RWPE1 (cell line): ENCODE measurements at places on chromosomes 12 and 14.

DNA sequence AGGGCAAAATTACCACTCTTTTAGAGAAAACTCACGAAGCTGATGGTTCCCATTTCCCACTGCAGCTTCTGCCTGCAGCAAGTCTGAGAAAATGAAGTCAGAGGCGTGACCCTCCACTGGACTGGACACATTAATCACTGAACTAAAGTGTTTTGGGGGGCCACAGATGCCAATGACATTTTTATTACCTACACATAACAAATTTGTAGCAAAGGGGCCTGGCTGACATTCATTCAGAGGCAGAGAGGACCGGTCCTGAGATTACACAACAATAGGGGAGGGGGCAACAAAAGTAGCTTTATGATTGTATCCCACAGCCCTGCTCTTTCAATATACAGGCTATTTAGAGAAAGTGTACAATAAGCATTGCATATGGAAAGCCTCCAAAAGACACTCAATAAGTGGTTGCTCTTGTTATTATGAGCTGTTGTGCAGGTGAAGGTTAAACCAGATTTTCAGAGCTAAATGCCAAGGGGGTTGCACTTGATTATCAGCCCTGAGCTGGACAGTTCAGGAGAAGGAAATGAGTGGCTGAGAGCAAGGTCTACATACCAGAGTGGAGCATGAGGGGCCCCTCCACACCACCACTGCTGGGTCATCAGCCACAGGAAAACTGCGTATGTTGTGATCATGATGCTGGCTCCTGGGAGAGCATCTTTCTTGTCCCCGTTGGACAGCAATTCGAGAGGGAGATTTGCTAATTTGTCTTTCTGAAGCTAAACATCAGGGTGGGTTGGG, 41.5 kb upstream of the CCDC60 start:
- no peak for DNase-seq

GRCh38 chr14:53542732-53543131, 389.6 kb upstream of the DDHD1 start:
- DNase-seq = no peak

DNA sequence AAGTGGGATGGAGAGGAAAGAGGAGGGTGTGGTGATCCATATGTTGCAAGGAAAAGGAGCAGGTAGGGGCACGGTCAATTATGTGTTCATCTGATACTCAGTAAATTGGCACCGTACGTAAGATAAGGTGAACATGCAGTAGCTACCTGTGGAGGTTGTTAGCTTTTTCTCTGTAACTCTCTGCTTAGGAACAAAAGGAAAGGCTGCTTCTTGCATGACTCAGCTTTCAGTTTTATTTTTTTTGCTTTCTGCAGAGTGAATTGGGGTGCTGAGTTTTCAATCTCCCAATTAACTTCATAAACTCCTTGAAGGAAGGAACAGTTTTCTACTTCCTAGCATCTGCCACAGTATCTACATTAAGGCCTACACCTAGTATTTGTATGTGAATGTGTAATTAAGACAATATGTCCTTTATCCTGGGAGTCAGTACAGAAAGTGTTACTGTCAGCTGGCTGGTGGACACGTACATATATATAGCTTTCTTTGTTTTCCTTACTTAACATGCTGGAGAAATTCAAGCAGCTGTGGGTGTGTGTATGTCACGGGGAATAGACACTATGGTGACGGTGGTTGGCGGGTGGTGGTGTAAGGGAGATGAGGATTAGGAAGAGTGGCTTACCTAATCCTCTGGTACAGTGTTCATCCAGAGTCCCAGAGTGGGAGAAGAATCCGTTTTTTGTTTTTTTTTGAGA, 40.1 kb upstream of the WNK1 start:
- no peak for DNase-seq

GRCh38 chr14:54211551-54212308, 185.1 kb upstream of the CDKN3 start:
- DNase-seq = peak; percentile 64

DNA sequence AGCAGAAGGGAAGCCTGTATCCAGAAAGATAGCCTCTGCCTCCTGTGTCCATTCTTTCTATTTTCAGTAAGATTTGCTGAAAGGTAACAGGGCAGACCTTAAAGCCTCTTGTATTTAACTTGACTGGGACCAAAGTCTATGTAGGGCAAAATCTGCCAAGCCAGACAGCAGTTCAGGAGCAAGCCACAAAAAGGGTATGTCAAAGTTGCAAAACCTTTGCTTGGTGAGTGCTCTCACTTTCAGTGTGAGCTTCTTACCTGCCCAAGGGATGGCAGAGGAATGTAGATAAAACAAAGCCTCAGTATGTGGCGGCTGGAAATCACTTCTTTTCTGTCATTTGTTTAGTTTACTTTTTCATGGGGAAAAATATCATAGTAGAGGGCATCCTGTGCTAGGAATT, 63.1 kb downstream of the PLEKHG7 start:
- DNase-seq = no peak

DNA sequence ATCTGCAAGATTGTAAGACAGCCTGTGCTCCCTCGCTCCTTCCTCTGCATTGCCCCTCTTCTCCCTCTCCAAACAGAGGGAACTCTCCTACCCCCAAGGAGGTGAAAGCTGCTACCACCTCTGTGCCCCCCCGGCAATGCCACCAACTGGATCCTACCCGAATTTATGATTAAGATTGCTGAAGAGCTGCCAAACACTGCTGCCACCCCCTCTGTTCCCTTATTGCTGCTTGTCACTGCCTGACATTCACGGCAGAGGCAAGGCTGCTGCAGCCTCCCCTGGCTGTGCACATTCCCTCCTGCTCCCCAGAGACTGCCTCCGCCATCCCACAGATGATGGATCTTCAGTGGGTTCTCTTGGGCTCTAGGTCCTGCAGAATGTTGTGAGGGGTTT, 37.4 kb downstream of the DAD1 start:
- no peak for DNase-seq

GRCh38 chr12:10001171-10001776, 2.4 kb upstream of the CLEC1B start:
- DNase-seq = no peak

GRCh38 chr14:22656226-22656625, 12.1 kb upstream of the OR6J1 start:
- no peak for DNase-seq

GRCh38 chr12:3947781-3948180, 74.6 kb upstream of the PARP11 start:
- no peak for DNase-seq

DNA sequence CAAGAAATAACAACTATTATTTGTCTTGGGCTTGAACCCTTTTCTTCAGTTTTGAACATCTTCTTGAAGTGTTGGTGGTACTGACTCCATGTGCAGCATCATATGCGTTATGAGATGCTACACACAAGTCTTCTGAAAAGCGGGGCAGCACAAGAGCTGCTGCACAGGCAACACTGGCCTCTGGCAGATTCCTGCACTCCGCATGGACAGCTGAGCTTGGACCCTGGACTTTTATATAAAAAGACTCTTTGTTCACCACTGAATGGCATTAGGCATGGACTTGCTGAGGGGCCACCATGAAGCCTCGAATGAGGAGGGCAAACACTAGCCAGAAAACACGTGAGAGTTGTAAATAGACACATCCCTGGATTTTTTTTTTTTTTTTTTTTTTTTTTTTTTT, 210.8 kb upstream of the NPAS3 start:
- DNase-seq = no peak

- DNase-seq = no peak
Measured at GRCh38 chr14:89060191-89060590, 235.7 kb downstream of the TTC8 start.

DNA sequence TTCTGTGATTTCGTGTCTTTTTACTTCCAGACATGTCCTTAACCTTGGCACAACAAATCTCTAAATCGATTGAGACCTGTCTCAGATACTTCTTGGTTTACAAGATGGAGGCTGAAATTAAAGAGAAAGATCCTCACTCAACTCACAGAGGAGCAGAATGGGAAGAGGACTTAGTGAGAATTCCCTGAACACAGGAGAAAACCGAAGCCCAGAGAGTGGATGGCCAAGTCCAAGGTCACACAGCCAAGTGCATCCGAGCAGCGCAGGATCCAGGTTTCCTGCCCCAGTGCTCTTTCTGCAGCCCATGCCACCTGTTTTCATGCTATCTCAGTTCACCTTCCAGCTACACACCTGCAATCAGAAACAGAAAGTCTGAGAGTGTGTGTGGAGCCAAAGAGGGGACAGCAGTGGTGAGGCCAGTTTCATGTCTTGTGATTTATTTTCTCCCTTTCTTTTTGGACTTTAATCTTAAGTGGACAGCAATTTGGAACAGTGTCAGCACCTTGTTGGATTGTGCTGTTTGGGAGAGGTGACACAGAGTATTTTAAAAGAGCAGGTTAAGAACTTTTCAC, 22.9 kb upstream of the TCL1B start:
- DNase-seq = no peak

GRCh38 chr12:57381693-57382220, 49.1 kb downstream of the R3HDM2 start:
- no peak for DNase-seq

GRCh38 chr14:64746298-64747250, 42.4 kb downstream of the PLEKHG3 start:
- no peak for DNase-seq

DNA sequence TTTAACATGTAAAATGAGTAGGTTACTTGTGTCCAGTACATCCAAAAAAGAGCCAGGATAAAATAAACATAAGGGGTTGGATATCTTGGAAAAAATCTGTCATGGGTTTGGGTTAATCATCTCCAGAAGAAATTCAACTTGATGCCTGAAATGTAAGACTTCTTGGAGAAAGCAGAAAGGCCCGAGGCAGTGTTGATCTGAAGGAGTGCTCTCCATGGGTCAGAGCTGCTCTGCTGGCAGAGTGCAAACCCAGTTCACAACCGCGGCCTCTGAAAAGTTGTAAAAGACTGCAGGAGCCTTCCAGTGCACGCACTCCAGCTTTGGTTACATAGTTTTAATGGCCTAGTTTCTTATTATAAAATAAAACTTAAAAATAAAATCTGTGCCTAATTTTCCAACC, 97.3 kb upstream of the ALX1 start:
- no peak for DNase-seq

GRCh38 chr12:72543777-72544467, 271.8 kb downstream of the TRHDE start:
- no peak for DNase-seq

DNA sequence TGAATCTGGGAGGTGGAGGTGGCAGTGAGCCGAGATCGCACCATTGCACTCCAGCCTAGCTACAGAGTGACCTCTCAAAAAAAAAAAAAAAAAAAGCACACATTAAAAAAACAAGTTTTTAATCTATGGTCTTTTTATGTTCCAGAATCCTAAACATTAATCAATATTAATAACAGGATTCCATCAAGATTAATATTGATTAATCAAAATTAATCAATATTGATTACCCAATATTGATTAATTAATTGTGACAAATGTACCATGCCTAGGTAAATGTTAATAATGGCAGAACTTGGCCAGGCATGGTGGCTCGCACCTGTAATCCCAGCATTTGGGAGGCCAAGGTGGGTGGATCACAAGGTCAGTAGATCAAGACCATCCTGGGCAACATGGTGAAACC, 7.9 kb upstream of the NANOG start:
- no peak for DNase-seq

DNA sequence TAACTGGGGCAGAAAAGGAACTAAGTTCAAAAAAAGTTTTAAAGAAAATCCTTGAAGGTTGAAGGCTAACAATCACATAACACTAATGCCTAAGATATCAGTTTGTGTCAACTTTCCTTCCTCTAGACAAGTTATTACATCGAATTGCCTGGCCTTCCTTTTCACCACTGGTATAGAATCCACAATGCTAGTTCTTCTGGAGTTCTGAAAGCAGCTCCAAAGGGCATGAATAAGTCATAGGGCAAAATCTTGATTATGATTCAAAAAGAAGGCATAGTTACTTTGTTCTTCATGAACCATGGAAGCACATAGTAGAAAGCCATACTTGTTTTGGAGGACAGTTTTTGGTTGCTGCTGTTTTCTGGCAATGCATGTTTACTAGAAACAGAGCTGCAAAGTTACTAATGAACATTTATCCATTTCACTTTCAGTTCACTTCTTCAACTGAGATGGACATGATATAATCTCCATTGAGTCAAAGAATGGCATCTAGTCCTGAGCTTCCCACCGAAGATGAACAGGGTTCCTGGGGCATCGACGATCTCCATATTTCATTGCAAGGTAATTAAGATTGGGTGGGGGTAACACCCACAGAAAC, 56.0 kb downstream of the SYNE2 start:
- DNase-seq = no peak

DNA sequence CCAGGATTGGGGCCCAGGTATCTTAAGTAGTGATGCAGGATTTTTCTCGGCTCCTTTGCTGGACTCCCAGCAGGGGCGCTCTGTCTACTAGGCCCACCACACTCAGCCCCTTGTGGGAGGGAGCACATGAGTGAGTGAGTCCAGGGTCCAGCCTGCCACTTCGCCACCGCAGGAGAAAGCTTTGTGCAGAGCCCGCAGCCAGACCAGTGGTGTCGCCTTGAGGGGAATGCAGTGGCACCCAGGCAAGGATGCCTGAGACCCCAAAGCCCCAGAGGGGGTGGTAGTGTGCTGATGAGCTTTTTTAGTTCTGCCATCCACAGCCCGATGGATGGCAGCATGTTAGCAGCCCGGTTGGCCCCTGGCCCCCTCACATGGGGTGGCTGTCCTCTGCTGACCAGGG, 5.4 kb upstream of the MRPS35 start:
- DNase-seq = no peak

DNA sequence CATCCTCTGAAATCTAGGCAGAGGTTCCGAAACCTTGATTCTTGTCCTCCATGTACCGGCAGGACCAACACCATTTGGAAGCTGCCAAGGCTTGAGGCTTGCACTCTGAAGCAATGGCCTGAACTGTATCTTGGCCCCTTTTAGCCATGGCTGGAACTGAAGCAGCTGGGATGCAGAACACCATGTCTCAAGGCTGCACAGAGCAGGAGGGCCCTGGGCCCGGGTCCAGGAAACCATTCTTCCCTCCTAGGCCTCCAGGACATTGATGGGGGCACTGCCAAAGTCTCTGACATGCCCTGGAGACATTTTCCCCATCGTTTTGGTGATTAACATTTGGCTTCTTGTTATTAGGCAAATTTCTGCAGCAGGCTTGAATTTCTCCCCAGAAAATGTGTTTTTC, 198.7 kb downstream of the EFCAB11 start:
- no peak for DNase-seq

DNA sequence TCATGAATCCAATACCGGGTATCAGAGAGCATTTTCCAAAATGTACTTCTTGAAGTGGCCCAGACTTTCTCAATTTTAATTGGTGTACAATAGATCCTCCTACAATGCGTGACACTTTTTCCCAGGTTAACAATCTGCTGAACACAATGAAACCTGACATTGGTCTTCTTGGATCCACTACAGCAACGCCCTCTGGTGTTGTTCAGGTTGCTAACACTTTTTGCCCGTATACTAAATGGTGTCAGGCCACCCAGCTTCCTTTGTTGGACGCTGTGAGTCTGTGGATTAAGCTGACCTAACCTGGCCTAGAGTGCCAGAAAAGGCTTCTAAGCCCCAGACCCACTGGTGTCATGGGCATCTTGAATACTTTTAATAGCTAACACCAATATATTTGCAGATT, 89.2 kb downstream of the KCNK10 start:
- no peak for DNase-seq

GRCh38 chr12:53972722-53973235, at the start of gene HOXC11:
Gene HOXC11, plus strand, starts transcription at chr12:53973126. Its CDS starts 116 bp downstream, at chr12:53973242.
- no peak for DNase-seq
